Adipocyte (in vitro differentiated cells): ENCODE measurements at places on chromosomes 5 and 9.

GRCh38 chr5:17910318-17910717 lies 276.1 kb downstream of the TAF11L14 start:
- DNase-seq: peak; percentile 83

GRCh38 chr5:130035388-130035787 lies 131.1 kb downstream of the CHSY3 start:
- DNase-seq: peak; percentile 44

GRCh38 chr9:27154908-27155307 lies 45.9 kb downstream of the TEK start:
- DNase-seq: peak; percentile 65

DNA sequence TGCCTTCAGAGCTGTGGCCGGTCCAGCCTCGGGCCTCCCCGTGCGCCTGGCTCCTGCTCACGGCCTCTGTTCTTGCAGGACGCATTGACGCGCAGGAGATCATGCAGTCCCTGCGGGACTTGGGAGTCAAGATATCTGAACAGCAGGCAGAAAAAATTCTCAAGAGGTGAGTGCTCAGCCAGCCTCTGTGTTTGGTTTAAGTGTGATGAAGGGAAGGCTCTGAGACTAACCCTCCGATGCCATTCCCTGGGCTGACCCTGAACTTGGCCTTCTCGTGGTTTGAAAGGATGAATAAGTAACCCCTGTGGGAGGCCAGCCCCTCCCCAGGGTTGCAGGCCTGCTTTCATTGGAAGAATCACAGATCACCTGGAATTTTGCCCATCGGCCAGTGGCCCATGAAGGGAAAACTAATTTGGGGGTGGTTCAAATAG lies 26.3 kb downstream of the PTGES2 start:
- no peak for DNase-seq

DNA sequence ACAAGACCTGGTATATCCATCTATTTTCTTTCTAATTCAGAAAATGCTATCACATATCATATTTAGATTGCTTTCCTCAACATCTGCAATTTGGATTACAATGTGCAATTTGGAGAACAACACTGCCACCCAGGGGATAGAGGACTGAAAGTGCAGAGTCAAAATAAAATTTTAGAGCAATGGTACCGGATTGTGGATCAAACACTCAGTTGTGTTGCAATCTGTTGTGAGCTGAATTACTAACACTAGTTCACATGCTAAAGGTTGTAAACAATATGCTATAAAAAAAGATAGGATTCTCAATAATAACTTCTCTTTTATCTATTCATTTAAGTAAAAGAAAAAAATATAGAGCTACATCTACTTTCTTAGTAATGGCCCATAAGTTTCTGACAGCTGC lies 11.9 kb upstream of the SRFBP1 start:
- DNase-seq: peak; percentile 93

GRCh38 chr9:116549786-116550660 lies 137.1 kb upstream of the TRIM32 start:
- DNase-seq: peak; percentile 32

- no peak for DNase-seq
Measured at GRCh38 chr5:7845557-7845956, 5.4 kb downstream of the CFAP90 start.

DNA sequence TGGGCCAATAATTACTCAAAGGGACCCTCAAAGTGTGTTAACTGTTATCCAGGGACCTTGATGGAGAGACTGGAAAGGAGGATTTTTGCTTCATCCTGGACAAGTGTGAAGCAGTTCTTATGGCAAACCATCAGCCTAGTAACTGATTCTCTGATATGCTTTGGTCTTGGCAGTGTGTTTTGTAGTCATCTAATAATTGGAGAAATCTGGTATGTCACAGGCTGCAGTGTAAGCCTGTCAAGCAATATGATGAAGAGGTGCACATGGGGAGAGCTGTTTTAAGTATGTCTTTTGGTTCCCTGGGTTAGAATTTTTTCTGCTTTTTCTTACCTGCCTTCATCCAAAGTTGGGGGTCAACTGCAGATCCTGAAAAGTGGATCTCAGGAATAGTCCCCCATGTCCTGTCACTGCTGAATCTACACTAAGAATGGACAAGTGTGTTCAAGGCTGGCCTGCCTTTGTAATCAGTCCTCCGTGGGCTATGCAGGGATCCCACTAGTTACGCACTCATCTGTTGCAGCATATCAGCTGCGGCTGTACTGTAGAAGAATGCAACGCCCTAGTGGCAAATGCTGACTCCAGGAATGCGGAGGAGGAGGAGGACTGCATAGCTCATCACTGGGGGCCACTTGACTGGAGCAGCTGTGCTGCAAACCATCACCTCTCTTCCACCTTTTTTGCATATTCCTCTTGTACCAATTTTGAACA lies 1.9 kb downstream of the SPTAN1 start:
- peak; percentile 95 for DNase-seq

DNA sequence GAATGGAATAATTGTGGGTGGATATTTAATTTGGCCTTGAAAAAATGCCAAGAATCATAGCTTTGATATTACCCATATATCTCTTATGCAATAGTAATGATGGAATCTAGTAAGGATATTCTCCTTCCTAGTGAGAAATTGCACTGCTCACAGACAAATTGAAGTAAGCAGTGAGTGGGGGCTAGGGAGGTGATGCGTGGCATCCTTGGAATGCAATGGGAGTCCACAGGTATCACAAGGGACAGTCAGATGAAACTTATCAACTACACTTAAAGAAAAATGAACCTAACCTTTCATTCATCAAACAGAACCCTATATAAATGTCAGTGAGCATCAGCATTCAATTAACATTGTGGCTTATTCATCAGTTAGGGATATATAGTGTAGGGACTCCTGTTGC lies 57.8 kb downstream of the IZUMO3 start:
- peak; percentile 25 for DNase-seq

DNA sequence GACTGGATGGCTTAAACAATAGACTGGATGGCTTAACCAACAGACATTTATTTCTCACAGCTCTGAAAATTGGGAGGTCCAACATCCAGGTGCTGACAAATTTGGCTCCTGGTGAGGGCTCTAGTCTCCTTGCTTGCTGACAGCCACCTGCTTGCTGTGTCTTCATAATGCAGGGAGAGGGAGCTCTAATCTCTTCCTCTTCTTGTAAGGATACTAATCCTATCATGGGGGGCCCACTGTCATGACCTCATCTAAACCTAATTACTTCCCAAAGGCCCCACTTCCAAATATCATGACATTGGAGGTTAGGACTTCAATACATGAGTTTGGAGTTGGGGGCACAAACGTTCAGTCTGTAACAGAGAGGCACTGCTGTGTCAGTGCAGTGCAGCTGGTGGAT lies 26.4 kb downstream of the FOXD1 start:
- no peak for DNase-seq

DNA sequence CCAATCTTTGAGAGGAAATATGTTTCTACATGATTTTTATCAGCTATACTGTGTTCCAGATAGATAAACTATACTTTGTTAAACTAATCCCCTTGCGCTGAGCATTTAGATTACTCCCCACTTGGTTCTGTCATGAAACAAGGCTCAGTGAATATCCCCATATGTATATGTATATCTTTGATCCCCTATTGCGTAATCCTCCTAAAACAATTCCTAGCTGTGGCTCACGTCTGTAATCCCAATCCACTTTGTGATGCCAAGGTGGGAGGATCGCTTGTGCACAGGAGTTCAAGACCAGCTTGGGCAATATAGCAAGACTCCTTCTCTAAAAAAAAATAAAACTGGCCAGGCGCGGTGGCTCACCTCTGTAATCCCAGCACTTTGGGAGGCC lies 2.7 kb downstream of the PHYHD1 start:
- no peak for DNase-seq

- peak; percentile 80 for DNase-seq
Measured at GRCh38 chr5:40879163-40879942, 29.9 kb upstream of the C7 start.

DNA sequence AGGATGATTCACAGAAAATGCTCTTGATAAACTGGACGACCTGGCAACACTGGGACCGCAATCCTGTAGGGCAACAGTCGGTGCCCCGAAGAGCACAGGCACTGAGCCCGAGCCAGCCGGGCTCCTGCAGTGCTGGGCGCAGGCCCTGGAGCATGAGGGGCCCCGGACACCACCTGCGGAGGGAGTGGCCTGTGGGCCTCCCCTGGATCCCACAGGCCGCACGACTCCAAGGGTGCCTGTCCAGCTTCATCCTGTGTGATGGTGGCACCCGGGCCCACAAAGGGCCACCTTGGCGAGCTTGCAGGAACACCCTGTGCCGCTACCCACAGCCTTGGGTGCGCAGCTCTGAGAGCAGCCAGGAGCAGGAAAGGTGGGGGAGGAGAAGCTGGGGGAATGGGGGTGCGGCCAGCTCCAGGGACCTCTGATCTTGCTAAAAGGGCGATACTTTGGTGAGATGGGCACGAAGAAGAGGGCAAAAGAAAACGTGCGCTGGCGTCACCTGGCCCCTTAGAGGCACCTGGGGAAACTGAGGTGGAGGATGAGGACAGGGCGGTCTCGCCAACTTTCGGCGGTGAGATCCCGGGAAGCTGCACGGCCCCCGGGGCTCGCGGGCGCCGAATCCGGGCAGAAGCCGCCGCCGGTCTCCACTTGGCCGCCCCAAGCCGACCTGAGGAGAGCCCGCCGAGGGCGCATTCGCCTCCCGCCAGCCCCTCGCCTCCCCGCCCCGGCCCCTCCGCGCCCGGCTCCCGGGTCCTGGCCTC lies 722 bp downstream of the TBC1D9B start:
- peak; percentile 42 for DNase-seq

DNA sequence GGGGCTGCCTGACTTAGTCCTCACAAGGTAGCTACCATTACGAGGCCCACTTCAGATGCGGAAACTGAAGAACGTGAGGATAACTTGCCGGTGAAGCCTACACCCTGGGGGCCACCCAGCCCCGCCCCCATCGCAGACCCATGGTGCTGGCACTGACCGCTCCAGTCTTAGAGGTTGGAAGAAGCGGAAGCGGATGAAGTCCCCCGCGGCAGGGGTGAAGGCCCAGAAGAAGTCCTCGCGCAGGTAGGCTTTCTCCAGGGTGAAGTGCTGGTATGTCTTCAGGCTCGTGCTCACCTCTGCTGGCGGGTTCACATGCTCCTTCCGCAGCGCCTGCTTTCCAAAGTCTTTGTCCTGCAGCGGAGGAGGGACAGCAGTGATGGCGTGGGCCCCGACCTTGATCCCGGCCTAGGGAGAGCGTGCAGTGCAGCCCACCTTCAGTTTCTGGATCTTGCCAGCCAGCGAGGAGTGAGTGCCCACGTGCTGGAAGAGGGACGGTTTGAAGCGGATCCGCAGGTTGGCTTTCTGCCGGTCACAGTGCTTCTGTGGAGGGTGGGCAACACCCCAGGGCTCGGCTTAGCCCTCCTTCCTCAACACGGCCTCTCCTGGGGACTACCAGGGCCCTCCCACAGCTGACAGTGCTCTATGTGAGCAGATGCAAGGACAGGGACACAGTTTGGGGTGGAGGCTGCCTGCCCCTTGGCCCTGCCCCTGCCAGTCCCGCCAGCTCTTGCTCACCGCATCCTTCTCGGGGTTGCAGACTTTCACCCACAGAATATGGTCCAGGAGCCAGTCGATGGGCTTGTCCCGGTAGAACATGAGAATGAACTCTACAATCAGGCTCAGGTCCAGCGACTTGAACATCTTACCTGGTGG lies 5.2 kb downstream of the LTC4S start:
- no peak for DNase-seq

- DNase-seq: no peak
Measured at GRCh38 chr9:93606187-93606586, 29.8 kb downstream of the PHF2 start.

DNA sequence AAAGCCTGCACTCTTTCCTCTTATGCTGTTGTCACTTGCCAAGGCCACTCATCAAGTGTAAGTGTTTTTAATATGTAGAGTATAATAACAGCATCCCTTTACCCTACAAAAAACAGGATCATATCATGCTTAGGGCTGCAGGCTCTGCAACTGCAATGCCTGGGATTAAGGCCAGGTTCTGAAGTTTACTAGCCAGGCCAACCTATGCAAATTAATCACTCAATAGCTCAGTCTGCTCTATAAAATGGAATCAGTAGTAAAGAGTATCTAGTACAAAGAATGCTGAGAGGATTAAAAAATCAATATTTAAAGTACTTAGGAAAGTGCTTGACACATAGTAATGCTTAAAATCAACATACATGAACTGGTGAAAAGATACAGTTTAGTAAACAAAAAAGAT lies 253.3 kb downstream of the EDIL3 start:
- no peak for DNase-seq
